ENCODE measurements at places on chromosomes 12 and 14. TPM values are rescaled to one million over a fixed set of nuclear protein-coding genes. Genes with fewer than 3 reads are reported as not detected.

The RERG gene
- total RNA-seq = 3.1 TPM

The KRT73 gene
- total RNA-seq = not detected

The RPGRIP1 gene
- not detected for total RNA-seq

The OSGEP gene
- 21.2 TPM for total RNA-seq

The BLTP3B gene
- 20.2 TPM for total RNA-seq

The KRT6C gene
- total RNA-seq = not detected

The KLRC2 gene
- total RNA-seq = not detected

The PAPOLA gene
- total RNA-seq = 137 TPM

The PLXNC1 gene
- total RNA-seq = 4.4 TPM

The LALBA gene
- total RNA-seq = not detected

The ZNF891 gene
- total RNA-seq = 1.1 TPM

The PTPRR gene
- total RNA-seq = 0.65 TPM

The PPFIA2 gene
- total RNA-seq = 0.57 TPM

The ISM2 gene
- total RNA-seq = not detected

The HCAR1 gene
- not detected for total RNA-seq

The SOAT2 gene
- not detected for total RNA-seq

The KRT83 gene
- not detected for total RNA-seq

The WIF1 gene
- 0.13 TPM for total RNA-seq

The CD4 gene
- 3.8 TPM for total RNA-seq

The KLHL33 gene
- total RNA-seq = 0.35 TPM

The SOCS2 gene
- total RNA-seq = 40.3 TPM

All from cardiac septum (tissue), 1 donor.